COR-L47 (cell line): ENCODE measurements at places on chromosomes 4 and X.

GRCh38 chr4:135515295-135515694 is 1313.7 kb upstream of the PABPC4L start:
- DNase-seq, result no peak

- DNase-seq, result no peak
These were observed 5.0 kb downstream of the HGFAC start for GRCh38 chr4:3446631-3447320.

DNA sequence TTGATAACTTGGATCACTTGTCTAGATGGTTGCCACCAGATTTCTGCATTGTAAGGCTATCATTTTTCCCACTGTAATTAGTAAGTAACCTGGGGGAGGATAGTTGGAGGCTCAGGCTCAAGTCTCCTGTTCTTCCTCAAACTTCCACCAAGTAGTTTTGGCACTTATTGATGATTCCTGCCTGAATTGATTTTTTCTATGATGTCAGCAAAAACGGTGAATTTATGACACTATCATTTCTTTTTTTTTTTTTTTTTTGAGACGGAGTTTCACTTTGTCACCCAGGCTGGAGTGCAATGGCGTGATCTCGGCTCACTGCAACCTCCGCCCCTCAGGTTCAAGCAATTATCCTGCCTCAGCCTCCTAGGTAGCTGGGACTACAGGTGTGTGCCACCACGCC is 12.4 kb downstream of the TMSB4X start:
- DNase-seq, result no peak

DNA sequence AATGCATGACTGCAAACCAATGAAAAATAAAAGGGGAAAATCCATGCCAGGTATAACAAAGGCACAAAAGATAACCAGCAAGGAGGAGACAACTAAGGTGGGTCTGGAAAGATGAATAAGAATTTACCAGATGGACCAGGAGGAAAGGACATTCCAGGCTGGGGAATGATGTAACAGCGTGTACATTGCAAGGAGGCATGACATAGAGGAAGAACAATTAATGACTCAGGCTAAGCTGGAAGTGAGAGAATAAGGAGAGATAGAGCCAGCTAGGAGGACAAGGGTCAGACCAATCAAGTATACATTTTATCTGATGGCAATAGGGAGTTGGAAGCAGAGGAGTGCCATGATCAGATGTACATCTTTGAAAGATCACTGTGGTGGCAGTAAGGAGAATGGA is 57.0 kb downstream of the MTMR8 start:
- DNase-seq, result no peak

DNA sequence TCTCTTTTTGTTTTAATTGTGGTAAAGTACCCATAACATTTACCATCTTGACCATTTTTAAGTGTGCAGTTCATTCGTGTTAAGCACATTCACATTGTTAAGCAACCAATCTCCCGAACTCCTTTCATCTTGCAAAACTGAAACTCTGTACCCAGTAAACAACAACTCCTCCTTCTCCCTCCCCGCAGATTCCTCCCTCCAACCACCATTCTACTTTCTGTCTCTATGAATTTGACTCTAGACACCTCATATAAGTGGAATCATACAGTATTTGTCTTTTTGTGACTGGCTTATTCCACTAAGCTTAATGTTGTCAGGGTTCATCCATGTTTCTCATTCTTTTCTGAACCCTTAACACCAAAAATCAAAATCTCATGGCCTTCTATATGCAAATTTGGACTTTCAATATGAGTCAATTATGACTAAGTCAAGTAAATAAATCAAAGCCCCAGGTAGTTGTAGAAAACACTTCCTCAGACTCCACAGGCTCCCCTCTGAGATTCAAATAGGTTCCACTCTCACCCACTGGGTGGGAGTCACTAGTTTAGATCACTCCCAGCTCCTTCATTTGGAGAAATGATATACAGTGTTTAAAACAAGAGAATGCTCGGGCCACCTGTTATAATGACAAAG is 9.8 kb upstream of the RTL5 start:
- DNase-seq, result peak; percentile 6

- DNase-seq, result no peak
These were observed 55.0 kb downstream of the SLC34A2 start for GRCh38 chr4:25710637-25711036.

DNA sequence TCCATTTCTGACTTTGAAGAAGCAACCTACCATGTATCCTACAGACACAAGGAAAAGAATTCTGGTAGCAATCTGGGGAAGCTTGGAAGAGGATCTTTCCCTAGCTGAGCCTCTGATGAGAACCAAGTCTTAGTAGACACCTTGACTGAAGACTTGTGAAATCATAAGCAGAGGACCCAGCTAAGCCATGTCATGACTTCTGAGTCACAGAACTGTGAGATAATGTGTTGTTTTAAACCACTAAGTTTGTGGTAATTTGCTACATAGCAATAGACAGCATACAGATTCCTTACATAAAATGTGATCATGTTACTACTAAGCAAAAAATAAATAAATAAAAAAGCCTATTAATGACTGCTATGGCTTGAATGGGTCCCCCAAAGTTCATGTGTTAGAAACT is 71.3 kb upstream of the ANKRD50 start:
- no peak for DNase-seq

- no peak for DNase-seq
These were observed 114.9 kb upstream of the MAP3K15 start for GRCh38 chrX:19630228-19630627.

DNA sequence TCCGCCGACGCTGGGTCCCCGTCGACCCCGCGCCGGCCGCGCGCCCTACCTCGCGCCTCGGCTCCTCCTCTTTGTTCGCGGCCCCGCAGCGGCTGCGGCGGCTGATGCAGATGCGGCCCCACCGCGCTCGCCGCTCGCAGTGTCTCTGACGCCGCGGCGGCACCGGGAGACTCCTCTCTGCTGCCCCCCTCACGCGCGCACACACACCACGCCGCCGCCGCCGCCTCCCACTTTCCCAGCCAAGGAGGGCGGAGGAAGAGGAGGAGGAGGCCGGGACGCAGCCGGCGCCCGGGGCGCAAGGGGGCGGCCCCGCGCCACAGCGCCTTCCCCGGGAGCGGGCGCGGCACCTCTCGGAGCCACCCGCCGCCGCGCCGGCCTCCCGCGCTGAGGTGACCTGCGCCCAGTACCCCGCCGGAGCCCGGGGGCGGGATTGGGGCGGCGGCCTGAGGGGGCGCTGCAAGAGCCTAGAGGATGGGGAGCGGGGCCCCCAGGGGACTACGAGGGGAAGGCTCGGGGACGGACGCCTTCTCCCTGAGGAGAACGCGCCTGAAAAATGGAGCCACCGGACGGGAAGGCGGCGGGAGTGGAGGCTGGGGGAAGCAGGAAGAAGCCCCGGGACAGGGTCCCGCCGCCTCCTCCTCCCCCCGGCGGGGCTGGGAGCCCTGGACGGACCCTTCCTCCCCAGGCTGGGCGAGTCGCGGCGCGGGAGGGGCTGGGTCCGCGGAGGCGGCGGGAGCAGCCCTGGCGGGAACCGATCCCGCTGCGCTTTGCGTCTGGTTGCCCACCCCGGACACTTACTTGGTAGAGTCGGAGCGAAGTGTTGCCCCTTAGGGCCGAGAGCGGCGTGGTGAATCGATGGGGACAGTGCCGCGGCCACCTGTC is at the start of gene SH3RF1:
Gene SH3RF1, minus strand, starts transcription at position 147 of the 882 bp plus-strand sequence. CDS start 1,744 bp downstream, outside the sequence.
- DNase-seq, result peak; percentile 77

- no peak for DNase-seq
These were observed at the start of gene ALPK1 for GRCh38 chr4:112296949-112297880. Gene ALPK1 (plus strand): TSS chr4:112297369.

GRCh38 chrX:118475903-118476302 is 19.7 kb upstream of the DOCK11 start:
- no peak for DNase-seq

DNA sequence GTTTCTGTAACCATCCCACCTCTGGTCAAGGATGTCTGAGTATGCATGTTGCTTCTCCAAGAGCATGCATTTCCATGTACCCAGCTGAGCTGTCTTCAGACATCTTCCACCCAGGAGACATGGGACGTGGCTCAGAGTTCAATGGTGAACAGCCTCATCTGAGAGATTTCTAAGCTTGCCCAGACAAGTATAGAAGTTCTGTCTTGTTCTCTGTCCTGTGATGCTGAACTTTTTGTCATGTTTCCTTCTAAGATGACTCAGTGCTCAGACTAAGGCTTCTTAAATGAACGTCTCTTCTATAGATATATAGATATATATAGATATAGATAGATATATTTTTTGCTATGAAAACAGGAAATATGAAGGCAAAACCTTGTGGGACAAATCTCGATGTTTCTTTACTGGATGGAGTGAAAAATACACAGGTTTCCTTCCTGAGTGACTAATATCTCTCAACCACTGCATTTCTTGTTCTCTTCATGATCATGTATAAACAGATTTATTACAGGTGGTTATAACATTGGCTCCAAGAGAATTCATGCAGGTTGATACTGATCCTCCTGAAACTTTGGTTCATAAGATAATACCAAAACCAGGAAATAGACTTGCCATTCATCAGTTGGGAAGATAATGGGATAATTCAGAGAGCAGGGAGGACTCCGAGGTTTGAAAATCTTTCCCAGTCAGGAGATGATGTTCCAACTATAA is 168.2 kb downstream of the ZNF518B start:
- no peak for DNase-seq

- DNase-seq, result no peak
These were observed 1.9 kb upstream of the SMARCA1 start for GRCh38 chrX:129525162-129525561.

- no peak for DNase-seq
These were observed 93.6 kb upstream of the DHX15 start for GRCh38 chr4:24677909-24678308.

GRCh38 chr4:53520116-53520515 is 71.2 kb downstream of the LNX1 start:
- DNase-seq, result no peak

- no peak for DNase-seq
These were observed 99.3 kb downstream of the AMMECR1 start for GRCh38 chrX:110218591-110218990.

GRCh38 chr4:122224348-122224747 is 72.2 kb downstream of the BLTP1 start:
- peak; percentile 69 for DNase-seq

DNA sequence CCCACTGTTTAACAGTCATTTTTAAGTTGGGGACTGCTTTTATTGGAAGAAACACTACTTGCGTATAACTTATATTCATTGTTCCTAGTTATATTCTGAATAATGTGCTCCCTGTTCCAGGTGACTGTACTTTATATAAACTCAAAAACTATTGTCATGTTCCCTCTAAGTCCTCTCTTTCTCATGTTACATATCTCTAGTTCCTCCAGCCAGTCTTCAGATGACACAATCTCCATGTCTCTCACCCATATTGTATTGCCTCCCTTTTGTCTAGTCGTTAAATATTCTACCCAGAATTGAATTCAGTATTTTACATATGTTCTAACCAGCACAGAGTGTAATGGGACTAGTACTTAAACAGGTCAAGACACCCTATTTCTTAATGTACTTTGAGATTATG is 5.3 kb downstream of the VAMP7 start:
- no peak for DNase-seq

- DNase-seq, result peak; percentile 1
These were observed 165.0 kb downstream of the EFHC2 start for GRCh38 chrX:44178274-44179053.

- no peak for DNase-seq
These were observed 230.8 kb downstream of the INPP4B start for GRCh38 chr4:142615324-142615665.

DNA sequence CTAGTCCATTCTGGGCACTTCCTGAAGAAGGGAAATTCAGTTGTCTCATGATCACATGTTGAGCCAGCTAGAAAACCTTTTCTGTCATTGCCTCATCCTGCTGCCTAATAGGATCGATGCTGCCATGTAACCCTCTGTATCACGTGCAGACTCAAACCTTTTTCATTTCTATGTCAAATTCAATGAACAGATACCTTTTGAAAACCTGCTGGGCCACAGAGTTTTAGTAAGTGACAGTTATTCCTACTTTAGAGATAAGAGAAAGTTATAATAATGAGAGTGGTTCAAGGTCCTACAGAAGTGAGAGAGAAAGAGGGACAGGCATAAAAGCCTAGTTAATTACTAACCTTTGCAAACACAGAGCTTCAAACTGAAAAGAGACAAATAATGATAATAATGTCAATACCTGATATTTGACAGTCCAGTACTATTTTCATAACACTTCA is 46.0 kb downstream of the MAOA start:
- DNase-seq, result no peak

DNA sequence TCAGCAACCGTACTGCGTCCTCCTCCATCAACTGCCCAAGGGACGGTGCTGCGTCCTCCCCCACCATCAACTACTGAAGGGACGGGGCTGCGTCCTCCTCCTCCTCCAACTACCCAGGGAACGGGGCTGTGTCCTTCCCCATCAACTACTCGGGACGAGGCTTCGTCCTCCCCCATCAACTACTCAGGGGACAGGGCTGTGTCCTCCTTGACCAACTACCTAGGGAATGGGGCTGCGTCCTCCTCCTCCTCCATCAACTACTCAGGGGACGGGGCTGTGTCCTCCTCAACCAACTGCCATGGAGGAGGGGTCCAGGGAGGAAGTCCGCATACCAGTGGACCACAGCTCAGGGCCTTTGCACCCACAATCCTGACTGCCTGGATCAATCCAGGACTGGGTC is 24.4 kb downstream of the PPP2R3B start:
- DNase-seq, result no peak

GRCh38 chrX:110791071-110791470 is 4.5 kb downstream of the CHRDL1 start:
- no peak for DNase-seq

DNA sequence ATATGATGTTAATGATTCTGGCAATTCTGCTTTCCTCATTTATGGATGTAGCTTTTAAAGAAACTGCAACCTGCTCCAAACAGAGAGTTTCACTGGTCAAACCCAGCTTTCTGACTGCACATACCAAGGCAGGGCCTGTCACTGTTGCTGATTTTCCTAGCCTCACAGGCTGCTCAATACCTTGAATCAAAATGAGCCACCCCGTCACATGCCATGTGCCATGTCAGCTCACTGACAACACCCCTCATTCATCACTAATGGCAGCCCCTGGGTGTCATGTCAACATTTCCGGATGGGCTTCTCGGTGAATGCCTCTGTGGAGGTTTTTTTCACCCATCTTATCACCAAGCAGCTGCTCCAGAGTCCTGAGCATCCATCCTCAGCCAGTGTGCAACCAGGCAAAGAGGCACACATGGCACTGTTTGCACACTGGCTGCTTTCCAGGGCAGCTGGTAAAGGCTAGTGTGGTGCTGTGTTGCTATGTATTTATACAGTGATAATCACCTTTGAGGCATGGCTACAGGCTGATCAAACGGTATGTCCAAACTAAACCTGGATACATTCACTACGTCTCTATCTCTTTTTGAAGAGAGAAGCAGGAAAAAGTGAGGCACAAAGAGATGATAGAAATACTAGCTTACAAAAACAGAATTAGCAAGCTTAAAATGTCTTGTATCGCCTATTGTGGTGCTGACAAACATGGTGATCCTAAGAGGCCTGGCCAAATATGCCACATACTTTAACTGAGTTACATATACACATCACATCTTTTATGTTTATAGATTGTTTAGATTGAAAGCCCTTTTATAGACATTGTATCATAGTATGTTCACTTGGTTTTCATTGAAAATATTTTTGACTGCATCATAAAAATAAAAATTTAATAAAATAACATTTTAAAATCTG is 94.6 kb upstream of the INPP4B start:
- peak; percentile 94 for DNase-seq
